ENCODE measurements at places on chromosomes 5 and 9.

DNA sequence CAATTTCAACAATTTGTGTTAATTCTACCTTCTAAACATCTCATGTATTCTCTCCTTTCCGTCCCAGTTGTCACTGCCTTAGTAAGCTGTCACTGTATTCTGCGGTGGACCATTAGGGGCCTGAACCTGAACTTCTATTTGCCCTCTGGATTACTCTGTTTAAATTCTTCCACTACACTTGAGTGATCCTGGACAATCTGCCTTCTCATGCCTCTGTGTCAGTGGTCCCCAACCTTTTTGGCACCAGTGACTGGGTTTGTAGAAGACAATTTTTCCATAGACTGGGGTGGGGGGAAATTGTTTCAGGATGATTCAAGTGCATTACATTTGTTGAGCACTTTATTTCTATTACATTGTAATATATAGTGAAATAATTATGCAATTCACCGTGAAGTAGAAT is 1157.6 kb upstream of the SEMA6A start:
- DNase-seq = no peak

- no peak for DNase-seq
Measured at GRCh38 chr5:103347716-103348423, 89.3 kb downstream of the MACIR start.

- DNase-seq = no peak
Measured at GRCh38 chr5:137462265-137462590, 36.9 kb downstream of the SPOCK1 start.

DNA sequence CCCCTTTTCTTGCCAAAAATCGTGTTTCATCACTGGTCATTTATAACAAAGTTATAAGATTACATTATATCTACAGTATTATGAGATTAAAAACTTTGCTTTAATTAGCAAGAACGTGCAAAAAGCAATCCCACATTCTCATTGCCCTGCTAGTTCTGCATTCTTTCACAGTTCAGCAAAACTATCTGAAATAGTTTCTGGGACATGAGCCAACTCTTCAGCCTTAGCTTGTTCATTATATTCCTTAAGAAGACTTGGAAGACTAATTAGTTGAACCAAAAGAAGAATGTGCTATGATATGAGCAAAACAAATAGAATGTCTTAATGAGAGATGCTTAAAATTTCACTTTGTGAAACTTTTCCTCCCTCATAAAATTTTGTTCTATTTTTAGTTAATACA is 76.7 kb downstream of the ITGA1 start:
- no peak for DNase-seq

GRCh38 chr5:38258319-38259061 is at the start of gene EGFLAM:
Gene EGFLAM, plus strand, starts transcription at chr5:38258559. Its CDS starts 196 bp downstream, at chr5:38258755.
- peak; percentile 28 for DNase-seq

- DNase-seq = no peak
Measured at GRCh38 chr9:116592970-116593369, 94.1 kb upstream of the TRIM32 start.

GRCh38 chr9:124783830-124784229 is 6.9 kb downstream of the OLFML2A start:
- no peak for DNase-seq

DNA sequence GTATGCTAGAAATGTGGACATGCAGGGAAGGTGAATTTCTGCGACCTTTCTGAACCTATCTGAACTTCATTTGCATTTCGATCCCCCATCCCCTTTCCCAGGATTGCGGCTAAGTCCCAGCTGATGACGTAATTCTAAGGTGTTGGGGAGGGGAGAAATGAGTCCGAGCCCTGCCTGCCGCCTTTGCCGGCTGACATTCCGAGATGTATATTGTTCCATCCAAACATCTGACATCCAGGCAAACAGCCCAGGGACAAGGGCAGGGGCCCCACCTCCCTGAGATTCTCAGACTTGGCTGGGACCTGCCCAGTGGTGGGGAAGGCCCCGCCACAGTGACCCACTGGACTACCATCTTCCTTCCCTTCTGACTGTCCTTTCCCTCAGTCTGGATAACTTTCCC is 494.6 kb downstream of the ENC1 start:
- DNase-seq = no peak

GRCh38 chr5:126414874-126415502 is 8.2 kb upstream of the GRAMD2B start:
- DNase-seq = no peak

DNA sequence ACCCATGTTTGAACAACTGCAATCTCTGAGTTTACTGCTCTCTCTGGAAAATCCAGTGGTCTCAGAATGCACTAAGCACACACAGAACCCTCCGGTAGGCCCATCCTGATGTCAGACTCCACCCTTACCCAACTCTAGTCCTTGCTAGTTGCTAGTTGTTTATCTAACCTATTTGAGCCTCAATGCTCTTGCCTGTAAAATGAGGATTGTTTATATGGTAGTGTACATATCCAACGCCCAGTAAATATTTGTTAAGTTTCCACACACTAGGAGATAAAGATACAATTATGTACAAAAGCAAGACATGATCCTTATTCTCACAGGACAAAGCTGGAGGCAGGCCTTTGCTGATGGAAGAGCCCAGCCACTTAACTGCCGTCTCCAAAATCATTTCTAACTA is 192.2 kb downstream of the SPOCK1 start:
- DNase-seq = no peak

DNA sequence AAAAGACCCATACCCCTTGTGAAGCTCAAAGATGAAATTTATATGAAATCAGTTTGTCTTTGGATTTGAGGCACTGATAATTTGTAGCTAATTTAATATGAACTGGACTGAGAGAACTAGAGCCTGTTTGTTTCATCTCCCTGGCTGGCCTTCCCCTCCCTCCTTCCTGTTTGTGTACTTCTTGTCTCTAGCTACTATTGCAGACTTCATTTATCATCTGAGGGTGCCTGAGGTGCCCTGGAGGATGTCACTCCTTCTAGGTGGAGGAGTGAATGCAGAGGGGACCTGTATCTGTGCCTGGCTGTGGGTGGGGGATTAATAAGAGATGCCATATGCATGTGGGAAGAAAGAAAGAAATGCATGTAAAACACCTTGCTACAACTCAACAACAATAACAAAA is 22.2 kb upstream of the GNPDA1 start:
- DNase-seq = no peak

DNA sequence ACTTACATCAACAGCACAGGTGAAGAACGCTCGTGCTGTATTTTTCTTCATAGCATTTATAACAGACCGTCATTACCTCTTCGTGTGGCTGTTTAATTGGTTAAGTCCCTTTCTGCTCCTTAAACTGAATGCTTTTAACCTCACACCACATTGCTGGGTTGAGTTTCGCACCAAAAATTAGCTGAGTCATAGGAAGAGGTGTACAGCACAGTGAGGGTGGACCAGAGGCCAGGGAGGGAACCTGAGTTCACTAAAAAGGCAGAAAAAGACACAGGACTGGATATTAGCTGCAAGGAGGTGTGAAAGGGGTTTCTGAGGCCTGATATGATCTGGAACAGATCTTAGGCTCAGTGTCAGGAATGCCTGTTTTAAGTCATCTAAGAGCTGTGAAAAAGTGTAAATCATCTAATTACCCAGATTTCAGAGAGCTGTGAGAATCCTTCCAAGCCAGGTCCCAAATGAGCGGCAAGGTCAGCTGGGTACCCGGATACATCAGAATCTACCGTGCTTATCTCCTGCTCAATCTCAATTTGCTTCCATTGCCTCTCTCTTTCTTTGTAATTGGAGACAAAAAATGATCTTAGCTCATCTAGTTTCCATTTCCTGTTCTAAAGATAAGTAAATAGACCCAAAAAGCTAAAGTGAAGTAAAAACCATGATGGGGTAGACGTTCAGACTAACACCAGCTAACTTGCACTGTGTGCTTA is 7.1 kb upstream of the CFAP90 start:
- DNase-seq = no peak

DNA sequence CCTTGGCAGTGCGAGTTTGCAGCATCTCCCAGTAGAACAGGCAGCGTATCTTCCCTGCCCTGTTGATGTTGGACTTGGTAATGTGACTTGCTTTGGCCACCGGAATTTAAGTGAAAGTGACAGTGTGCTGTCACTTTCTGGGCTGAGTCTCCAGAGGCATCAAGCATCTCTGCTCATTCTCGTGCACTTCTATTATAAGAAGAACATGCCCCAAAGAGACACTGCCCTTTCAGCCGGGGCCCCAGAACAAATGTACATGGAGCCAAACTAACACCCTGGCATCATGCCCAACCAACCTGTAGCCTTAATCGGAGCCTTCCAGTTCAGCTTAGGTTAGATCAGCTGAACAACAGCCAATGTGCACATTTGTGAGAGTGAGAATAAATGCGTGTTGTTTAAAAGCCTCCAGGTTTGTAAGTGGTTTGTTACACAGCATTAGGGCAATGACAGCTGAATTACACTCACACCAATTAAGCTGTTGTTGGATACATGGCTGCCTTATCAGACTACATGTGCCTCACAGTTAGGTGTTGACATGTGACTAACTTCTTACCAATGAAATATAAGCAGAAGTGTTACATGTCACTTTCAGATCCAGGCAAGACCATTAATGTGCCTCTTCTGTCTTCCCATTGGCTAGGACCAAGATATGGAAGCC is 22.1 kb upstream of the FRMD3 start:
- DNase-seq = no peak

DNA sequence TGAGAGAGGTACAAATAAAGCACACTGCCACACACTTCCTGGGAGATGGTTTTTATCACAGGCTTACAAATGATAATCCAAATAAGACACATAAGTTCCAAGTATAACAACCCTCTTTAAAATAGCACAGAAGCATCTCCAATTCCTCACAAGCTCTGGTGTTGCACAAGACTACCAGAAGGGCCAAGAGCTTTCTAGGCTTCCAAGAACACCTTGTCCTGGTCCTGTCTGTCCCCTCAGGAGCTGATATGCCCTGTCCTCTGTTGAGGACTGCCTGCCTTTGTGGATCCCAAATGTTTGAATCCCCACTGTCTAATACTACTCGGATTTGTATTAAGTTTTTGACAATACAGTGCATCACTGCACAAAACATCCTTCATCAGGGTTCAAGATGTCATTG is 110.1 kb downstream of the SPOCK1 start:
- DNase-seq = no peak

- no peak for DNase-seq
Measured at GRCh38 chr9:104506565-104506964, 2.5 kb downstream of the OR13F1 start.

DNA sequence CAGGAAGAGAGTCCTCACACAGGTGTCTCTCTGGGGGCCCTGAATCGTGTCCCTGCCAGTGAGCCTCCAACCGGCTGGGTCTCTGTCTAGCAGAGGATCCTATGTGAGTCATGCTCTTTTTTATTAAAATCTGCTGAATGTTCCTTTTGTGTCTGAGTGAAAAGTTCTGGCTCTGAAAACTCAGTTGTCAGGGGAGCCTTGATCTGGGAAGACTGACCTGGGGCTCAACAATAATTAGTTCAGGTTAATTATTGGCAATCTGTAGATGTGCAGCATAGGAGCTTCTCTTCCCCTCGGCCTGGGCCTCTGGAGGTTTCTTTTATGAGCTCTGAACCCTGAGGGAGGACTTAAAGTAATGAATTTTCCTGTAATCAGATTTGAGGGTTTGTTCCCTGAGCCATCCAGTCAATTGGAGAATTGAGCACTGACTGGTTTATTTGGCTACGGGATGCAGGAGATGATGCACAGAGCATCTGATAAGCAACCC is 45.2 kb downstream of the ALG2 start:
- DNase-seq = no peak

DNA sequence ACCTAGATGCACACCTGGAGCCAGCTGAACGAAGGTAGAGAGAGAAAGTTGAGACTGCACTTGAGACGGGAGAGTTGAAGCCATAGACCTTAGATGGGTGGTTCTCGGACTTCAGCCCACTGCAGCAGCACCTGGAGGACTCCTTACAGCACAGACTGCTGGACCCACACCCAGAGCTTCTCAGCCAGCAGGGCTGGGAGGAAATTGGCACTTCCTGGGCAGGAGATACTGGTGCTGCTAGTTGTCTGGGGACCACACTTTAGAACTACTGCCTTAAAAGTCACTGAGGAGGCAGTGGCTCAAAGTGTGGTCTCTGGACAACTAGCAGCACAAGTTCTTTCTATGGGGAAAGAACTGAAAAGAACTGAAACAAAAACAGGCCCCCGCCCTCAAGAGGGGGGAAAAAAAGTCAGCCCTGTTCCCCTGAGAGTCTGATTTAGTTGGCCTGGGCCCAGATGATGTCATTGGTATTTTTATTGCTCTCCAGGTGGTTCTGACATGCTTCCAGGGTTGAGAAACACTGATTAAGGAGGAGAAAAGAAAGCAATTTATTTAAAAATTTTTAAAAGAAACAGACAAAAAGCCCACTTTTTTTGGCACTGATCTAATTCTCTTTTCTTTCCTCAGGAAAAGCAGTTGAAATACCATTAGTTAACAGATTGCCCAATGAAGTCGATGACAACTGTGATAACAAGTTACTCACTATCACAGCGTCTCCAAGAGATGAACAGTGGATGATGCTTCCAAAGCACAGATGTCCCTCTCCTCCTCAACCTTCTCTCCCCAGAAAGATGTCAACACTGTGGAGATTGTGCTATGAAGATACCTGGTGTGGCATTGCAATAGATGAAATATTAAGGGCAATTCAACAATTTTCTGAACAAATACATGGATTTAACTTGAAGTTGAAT is 73.6 kb upstream of the ADAMTS16 start:
- DNase-seq = no peak

GRCh38 chr5:43859309-43859708 is 256.3 kb downstream of the NNT start:
- DNase-seq = no peak

- DNase-seq = no peak
Measured at GRCh38 chr9:36461323-36461722, 61.3 kb upstream of the RNF38 start.

DNA sequence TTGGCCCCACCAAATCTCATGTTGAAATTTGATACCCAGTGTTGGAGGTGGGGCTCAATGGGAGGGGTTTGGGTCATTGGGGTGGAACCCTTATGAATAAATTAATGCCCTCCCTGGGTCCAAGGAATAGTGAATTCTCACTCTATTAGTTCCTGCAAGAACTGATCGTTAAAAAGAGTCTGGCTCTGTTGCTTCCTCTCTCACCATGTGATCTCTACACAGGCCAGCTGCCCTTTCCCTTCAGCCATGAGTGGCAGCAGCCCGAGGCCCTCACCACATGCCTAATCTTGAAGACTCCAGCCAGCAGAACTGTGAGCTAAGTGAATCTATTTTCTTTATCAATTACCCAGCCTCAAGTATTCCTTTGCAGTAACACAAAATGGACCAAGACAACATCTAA is 106.0 kb downstream of the CAAP1 start:
- no peak for DNase-seq

- no peak for DNase-seq
Measured at GRCh38 chr5:81195335-81195929, 37.7 kb upstream of the CKMT2 start.

DNA sequence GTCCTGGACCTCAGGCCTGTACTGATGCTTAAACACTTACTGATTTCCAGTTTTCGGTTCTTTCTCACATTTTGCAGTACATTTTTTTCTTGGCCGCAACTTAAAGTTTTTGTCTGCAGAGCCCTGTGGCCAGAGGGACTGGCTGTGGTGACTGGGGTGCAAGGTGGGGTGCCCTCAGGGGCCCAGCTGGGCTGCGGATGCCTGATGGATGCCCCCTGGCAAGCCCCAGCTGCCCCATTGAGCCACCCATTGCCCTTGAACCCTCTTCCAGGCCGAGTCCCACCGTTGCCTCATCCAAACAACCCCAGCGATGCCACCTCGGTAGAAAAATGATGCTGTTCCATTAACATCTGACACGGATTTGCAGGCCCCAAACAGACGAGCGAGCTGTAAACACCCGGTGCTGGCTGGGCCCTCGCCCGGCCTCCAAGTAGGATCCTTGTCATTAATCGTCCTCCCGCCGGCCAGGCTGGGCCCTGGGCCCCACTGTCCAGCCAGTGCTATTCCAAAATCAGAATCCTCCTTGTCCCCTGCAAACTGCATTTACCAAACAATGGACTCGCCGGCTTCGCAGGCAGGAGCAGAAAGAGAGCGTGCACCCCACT is 107.9 kb downstream of the PHF2 start:
- DNase-seq = no peak

All from activated T-cell treated with anti-CD3 and anti-CD28 coated beads, Interleukin-2, amount 50 U/mL, for 48 hours (primary cell).